ENCODE measurements at places on chromosomes 2 and 18.

- no peak for DNase-seq
Measured at GRCh38 chr2:18536697-18537096, 23.8 kb downstream of the RDH14 start.

DNA sequence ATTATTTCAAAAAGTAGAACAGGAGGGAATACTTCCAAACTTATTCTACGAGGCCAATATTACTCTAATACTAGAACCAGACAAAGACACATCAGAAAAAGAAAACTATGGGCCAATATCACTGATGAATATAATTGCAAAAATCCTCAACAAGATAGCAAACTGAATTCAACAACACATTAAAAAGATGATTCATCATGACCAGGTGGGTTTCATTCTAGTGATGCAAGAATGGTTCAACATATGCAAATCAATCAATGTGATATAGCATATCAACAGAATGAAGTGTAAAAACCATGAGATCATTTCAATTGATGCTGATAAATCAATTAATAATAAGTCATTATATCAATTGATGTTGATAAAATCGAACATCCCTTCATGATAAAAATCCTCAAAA lies 22.4 kb upstream of the EML6 start:
- no peak for DNase-seq

GRCh38 chr2:235864302-235864701 lies 303.9 kb downstream of the GBX2 start:
- DNase-seq = no peak

GRCh38 chr18:61820882-61821281 lies 71.9 kb downstream of the RNF152 start:
- no peak for DNase-seq

DNA sequence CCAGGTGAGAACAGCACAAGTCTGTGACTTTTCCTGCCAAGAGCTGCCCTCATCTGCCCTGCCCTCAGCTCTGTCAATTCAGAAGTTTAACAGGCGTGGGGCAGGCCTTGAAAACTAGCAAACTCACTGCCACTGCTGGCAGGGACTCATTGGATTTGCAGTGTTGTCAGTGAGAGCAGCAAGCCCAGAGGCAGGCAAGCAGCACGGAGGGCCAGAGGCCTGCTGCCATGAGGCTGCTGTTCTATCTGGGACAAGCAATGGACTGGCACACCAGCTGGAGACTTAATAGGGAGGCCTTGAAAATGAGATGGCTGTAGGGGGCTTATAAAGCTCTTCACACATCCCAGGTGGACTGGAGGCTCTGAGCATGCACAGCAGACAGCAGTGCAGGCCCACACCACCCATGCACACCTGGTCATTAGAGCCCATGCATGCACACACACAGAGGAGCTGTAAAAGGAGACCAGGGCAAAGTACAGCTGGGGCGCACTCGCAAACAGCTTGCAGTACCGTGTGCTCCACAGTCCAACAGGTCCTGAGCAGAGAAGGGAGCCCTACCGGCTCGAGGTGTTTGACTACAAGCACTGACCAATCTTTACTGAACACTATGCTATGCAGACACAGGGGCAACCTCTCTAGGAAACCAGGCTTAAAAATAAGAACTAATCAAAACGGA lies 28.7 kb downstream of the MGAT4A start:
- no peak for DNase-seq

DNA sequence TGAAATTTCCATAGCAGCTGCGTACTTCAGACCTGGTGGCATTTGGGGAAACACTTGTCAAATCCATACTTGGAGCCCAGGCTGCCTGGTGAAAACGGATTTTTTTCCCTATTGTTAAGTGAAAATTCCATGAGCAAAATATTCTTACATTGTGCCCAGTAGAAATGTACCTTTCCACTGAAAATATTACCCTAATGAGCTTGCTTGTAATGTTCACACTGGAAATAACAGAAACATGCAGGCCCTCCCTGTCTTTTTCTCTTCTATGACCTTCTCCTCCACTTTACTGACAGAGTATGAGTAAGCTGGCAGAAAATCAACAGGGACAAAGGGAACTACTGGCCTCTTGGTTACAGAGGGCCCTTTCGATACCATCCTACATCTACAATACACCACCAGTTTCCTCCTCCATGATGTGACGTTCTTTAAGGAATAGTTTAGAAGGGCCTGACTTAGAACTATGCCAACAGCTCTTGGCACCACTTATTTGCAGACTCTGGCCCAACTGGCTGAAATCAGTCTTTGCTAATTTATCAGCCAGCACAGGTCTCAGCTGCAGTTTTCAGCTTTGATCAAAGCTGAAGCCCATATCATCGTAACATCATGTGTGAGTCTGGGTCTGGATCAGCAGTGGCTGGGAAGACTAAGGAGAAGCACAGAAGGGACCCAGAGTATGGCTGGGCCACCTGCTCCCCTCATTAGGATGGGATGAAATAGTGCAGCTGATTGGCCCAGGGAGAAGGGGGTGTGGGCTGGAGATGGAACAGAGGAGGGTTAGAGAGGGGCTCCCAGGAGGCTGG lies 272.2 kb upstream of the ID2 start:
- DNase-seq = no peak

DNA sequence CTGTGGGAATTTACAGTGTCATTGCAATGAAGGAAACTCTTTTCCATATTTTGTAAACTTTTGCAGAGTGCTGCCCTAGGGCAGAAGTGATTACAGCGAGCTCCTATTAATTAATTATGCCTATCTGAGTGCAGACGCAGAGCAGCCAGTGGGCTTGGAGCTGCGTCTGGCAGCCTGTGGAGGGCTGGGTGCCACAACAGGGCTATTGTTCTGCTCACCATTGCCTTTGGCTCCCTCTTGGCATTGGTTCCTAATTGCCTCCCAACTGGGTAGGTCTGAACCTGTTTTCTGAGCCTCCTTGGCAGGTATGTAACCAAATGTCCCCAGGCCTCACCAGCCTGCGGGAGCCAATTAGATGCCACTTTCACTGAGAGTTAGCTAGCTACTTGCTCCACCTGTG lies 25.6 kb upstream of the ITGB6 start:
- no peak for DNase-seq

DNA sequence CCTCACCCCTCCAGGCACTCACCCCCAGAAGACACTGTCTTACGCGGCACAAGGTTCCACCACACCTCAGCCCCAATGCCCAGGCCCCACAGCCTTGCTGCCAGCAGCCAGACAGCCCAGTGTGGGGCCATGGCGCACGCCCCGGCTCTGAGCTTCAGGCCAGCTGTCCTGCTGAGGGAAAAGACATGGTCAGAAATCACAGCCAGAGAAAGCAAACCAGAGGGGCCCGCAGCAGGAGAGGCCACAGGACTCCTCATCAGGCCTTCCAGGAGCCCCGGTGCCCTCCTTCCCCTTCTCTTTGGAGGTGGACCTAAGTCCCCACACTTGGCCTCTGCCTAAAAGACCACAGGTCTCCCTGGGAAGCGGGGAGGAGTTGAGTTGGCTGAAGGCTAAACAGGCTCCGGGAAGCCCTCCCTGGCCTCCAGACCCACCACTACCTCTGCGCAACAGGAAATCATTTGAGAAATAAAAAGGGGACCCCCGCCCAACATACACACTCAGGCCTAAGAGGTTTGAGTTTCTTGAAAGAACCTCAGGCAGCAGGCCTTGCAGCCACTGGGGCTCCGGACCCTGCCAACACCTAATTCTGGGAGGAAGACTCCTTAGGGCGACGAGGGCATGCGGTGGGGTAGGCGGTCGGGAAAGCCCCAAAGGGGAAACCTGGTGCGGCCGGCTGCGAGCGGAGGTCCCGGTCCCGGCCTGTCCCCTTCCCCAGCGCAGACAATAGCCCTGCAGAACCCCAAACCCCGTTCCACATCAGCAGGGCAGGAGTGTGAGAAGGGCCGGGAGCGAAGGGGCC lies 1.9 kb downstream of the SEMA4C start:
- no peak for DNase-seq

DNA sequence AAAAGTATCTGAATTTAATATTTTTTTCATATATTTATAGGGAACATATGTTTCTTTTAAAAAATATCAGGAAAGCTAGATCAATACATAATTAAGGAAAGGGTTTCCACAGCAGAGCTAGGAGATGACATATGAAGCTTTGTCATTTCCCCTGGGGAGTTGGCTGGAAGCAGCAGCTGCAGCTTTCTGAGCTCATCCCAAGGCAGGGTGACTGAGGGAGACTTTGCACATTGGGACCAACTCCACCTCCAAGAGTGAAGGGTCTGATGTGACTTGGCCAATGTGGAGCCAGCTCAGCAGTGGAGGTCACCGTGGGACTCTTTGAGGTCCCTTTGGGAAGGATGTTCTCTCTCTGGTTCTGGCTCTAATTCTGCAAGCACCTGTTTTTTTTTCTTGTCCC lies 315.1 kb downstream of the RDH14 start:
- no peak for DNase-seq

- no peak for DNase-seq
Measured at GRCh38 chr18:35348001-35348400, 3.8 kb upstream of the ZNF24 start.

All from trophoblast cell (in vitro differentiated cells and primary cell).